Peyer's patch (tissue), 4 donors: ENCODE measurements at places on chromosomes 2 and 18. TPM values are rescaled to one million over a fixed set of nuclear protein-coding genes. Genes with fewer than 3 reads are reported as not detected.

DNA sequence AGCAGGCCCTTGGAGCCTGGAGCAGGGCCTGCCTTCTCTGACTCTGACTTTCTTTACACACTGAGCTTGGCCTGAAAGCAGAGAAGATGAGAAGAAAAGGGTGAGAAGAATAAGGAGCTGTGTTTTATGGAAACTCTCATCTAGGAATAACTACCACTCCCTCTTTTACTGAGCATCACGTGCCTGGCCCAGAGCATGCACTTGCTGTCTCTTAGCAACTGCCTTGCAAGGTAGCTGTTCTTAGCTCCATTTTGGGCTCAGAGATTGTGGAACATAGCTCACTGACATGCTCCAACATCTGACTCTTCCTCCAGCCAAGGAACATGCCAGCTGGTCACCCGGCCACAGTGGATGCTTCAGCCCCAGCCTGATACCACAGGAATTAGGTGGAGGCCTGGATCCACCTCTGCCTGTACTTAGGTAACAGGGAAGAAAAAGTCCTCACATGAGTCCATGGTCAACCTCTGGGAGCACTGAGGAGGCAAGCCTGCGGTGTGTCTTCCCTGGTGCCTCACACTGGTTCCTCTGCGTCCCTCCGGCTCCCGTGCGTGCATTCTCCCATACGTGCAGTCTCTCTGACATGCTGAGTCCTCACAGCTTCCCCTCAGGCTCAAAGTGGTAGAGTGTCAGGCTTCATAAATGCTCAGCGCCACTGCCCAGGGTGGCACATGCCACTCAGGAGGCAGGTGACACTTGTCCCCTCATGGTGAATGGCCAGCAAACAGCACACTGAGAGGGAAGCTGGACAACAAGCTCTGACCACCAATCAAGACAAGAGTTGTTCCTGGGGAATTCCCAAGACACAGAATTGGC is 35.7 kb downstream of the AMER3 start:
- no peak for DNase-seq

DNA sequence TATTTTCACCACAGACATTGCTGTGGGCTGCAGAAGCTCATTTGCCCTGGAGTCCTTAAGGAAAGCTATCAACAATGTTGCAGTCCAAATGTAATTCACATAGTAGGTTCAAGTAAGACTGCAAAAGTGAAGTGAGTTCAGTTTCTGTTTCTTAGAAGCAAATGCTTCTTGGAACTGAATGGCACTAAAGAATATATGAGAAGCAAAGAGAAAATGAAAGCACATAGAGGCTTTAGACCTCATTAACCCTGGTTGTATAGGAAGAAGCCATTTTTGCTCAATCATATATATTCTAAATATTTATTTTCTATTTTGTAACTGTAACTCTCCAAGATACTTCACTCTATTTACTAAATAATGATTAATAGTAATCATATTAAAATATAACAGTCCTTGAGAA is 292.0 kb downstream of the ZNF804A start:
- no peak for DNase-seq

GRCh38 chr2:160209516-160209856 is 9.4 kb upstream of the ITGB6 start:
- DNase-seq: no peak

- DNase-seq: no peak
Measured at GRCh38 chr18:40017021-40017420, 1938.0 kb upstream of the PIK3C3 start.

DNA sequence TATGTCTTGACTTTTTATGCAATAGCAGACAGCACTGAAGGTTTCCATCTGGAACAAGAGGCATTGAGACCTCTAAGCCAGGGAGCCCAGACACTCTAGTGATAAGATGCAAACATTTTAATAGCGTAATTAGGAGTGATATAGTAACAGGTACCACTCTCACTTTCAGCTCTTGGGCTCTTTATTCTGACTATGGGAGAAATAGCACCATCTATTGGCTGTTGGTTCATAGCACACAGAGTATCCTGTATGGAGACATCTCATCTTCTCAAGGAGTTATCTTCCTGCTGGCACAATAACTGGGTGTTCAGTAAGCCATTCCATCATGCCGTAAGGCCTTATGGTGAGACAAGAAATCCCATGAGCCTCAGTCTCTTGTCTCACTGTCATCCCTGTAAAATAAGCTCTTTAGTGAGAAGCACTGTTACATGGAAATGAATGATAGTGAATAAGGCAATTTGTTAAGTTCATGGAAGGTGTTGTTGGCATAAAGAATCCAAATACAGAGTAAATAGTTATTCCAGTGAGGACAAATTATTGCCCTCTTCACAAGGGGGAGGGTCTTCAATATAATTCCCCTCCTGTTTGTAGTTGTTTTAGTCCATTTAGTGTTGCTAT is 48.3 kb downstream of the THUMPD2 start:
- no peak for DNase-seq

- DNase-seq: peak; percentile 48
Measured at GRCh38 chr2:218615868-218616315, 8.2 kb downstream of the PLCD4 start.

GRCh38 chr2:39989888-39990287 is 210.8 kb upstream of the THUMPD2 start:
- no peak for DNase-seq

DNA sequence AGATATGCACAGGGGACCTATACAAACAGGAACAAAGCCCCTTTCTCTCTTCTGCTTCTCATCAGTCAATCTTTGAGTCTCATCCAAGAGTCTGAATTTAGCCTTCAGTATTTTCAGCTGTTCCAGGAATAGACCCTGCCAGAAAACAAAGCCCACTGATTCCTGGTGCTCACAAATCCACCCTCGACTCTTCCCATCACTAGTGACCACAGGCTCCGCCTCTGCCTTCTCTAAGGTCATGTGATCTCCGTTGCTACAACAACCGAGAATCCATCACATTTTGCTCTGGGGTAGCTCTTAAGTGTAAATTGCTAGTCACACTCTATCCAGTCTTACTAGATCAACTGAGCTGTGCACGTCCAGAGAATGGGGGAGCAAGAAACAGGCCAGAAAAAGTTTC is 46.4 kb upstream of the SPTBN1 start:
- DNase-seq: no peak

- no peak for DNase-seq
Measured at GRCh38 chr2:162888652-162889051, 50.1 kb upstream of the KCNH7 start.

DNA sequence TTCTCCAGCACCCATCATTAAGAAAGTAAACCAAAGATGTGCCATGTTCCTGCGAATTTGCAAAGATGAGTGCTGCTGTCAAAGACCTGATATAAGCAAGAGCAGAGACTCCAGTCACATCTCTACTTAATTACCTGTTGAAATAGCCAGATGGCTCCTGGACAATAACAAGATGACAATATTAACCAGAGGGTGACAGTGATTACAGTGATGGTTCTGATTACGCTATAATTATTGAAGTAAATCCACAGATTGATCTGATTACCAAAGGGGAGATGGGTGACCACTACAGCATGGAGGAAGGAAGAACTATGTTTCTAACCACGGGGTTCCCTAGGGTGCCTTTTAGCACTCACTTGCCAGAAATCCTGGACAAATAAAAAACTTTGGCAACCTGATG is 36.5 kb upstream of the AFF3 start:
- no peak for DNase-seq

DNA sequence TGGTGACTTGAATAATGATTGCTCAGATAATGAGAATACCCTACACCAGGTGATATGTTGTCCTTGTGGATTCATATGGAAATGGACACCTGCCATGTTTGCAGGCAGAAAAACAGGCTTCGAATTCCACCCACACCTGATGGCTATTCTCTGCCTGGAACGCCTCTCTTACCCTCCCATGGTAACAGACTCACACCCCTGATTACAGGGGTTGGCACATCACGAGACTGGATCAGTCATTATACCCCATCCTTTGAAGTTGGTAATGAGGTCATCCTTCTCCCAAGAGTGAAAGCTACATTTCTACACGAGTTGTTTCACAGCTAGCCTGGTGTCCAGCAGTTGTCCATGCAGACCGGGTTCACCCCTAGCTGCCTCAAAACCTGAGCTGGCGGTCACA is 71.4 kb upstream of the MBOAT2 start:
- DNase-seq: no peak

GRCh38 chr2:37829202-37829601 is 95.9 kb upstream of the RMDN2 start:
- no peak for DNase-seq

Gene ACADL
- not detected for total RNA-seq

Gene CD207
- total RNA-seq: not detected

Gene FSHR
- total RNA-seq: not detected

Gene TSHZ1
- total RNA-seq: 30.6 TPM

Gene ACTR1B
- 99.0 TPM for total RNA-seq

Gene HPCAL1
- 123 TPM for total RNA-seq
